ENCODE measurements at places on chromosomes 16 and 17.
A peak's percentile ranks its signal among the peaks of the same experiment; 100 is the strongest.

DNA sequence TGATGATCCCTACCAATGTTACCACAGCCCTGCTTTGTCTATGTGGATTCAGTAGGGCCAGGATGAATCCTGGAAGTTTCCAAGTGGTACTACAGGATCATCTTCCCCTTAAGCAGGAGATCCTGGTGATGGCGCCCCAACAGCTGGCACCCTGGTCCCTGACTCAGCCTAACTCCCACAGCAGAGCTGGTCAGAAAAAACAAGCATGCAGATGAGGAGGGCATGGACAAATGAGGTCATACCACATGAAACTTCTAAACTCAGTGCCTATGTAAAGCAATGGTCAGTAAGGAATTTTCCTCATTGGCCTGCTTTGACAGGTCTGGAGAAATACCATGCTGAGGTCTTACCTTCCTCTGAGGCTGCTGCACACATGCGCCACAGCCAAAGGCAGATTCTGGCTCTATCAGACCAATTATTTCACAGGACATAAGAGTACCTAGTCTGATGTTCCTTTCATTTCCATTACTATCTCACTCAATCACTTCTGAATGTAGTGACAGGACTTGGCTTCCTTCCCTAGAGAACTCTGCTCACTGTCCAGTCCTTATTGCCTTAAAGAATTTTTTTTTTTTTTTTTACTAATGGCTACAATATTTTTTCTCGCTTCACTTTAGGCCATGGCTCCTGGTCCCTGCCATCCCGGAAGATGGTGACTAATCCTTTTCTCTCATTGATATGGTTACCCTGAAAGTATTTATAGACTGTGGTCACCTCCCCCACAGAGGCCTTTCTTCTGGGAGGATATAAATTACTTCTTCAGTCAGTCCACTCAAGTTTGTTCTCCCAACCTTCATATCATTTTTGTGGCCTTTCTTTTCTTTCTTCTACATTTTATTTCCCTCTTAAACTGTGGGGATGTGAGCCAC is 525.2 kb upstream of the PSMD7 start:
- DNase-seq: no peak

- no peak for DNase-seq
Observed at GRCh38 chr16:30063278-30063892, 2.2 kb upstream of the ALDOA start.

GRCh38 chr16:66473654-66474519 is 46.8 kb downstream of the BEAN1 start:
- no peak for DNase-seq

DNA sequence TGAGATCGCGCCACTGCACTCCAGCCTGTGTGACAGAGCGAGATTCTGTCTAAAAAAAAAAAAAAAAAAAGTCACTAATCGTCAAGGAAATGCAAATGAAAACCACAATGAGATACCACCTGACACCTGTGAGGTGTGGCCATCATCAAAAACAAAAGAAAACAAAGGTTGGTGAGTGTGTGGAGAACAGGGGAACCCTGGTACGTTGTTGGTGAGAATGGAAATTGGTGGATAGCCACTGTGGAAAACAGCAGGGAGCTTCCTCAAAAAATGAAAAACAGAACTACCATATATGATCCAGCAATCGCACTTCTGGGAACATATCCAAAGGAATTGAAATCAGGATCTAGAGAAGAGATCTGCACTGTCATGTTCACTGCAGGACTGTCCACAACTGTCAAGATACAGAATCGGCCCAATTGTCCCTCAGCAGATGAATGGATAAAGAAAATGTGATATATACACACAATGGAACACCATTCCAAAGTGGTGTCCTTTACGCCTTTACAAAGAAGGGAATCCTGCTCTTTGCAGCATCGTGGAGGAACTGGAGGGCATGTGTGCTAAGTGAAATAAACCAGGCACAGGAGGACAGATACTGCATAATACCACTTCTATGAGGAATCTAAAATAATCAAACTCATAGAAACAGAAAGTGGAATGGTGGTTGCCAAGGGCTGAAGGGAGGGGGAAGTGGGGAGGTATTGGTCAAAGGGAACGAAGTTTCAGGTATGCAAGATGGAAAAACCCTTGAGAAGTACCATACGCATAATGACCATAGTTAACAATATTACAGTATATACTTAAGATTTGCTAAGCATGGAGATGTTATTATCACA is 63.5 kb upstream of the PLCG2 start:
- no peak for DNase-seq

DNA sequence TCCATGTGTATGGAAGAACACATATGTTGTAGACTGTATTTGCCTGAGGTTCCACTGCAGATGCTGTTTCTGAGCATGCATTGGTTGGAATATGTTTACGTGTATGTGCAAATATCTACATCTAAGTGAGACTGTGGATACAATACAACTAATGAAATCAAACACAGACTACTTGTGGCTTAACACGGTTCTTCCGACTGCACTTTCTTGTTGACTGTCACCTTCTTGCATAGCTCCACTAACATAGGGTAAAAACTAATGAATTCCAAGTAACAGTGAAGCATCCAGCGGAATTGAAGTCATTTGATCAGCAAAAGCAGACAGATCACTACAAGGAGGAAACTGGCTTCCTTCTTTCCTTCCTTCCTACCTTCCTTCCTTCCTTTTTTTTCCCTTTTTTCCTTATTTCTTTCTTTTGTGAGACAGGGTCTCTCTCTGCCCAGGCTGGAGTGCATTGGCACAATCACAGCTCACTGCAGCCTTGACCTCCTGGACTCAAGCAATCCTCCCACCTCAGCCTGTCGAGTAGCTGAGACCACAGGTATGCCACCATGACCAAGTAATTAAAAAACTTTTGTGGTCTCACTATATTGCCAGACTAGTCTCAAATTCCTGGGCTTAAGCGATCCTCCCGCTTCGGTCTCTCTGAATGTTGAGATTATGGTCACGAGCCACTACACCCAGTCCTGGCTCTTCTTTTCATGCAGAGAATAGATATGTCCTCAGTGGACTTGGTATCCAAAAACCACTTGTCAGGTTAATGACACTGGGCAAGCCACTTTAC is 22.0 kb upstream of the CCL1 start:
- no peak for DNase-seq

DNA sequence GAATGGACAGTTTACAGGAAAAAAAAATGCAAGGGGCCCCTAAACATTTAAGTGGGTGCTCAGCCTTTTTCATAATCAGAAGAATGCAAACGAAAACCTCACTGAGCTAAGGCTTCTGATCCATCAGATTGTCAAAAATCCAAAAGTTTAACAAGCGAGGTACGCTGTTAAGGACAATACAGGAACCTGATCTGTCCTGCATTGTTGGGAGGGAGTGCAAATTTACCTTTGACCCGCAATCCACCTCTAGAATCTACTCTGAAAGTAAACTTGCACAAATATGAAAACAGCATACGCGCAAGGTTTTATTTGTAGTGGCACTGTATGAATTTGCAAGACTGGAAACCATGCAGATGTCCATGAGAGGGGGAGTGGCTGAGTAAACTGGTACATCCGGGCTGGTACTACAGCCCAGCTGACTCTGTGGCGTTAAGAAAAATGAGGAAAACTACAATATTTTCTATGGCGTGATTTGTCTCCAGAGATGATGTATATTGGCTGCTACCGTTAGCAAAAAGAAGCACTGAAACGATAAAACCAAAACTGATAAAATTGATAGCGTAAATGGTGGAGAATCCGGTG is 28.8 kb upstream of the ST6GALNAC1 start:
- DNase-seq: no peak

GRCh38 chr17:48026502-48027321 is 10.9 kb downstream of the COPZ2 start:
- DNase-seq: peak; percentile 79

GRCh38 chr16:84929421-84930297 is 81.7 kb downstream of the ZDHHC7 start:
- no peak for DNase-seq

DNA sequence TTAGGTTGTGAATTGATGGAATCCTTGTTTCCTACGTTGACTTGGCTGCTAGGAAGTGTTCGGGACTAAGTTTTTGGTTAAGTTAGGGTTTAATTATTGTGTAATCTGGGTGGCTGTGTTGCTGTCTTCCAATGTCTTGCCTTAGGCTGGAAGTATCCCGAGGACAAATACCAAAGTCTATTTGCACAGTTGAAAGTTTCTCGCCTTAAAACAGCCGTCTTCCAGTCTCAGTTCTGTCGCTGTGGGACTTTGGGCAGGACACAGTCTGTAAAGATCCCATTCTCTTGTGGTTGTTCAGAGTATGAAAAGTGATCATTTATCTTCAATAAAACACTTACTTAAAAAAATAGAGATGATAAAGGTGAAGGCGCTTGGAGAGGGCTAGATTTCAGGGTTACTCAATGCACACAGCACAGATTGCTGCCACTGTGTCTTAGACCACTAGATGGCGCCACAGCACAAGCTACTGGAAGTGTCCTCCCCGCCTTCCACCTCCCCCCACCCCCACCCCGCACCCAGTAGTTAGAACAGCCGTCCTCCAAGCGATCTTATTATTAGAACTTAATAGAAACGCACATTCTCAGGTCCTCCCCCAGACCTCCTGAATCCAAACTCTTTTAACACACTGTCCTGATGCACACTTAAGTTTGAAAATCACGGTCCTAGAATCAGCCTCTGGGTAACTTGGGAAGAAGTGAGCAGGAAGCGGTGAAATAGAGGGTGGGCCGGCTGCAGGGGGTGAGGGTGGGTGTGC is 45.8 kb downstream of the AKAP1 start:
- DNase-seq: peak; percentile 90

DNA sequence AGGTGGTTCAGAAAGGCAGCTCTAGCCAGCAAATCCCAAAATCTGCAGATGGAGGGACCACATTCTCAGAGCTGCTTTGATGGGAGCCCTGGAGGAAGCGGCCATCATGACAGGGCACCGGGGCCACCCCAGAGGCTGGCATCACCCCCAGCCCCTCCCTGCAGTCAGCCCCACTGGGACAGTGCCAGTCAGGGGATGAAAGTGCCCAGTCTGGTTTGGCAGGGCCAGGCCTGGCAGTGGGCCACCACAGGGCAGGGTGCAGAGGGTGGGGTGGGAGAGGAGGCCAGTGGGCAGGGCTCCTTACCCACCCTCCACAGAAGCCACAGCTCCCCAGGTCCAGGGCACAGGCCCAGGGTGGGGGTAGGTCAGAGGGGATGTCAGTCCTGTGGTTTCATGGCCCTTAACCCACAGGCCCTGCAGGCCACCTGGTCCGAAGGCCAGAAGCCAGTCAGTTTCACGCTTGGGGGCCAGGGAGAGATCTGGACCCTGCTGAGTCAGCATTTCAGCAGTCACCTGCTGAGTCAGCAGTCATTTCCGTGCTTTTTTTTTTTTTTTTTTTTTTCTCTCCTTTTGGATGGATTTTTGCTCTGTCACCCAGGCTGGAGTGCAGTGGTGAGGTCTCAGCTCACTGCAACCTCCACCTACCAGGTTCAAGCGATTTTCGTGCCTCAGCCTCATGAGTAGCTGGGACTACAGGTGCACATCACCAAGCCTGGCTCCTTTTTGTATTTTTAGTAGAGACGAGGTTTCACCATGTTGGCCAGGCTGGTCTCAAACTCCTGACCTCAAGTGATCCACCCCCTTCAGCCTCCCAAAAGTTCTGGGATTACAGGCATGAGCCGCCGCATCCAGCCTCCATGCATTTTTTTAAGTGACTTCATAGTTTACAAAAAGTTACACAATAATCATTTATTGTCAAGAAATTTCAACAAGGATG is 10.4 kb downstream of the SLC25A10 start:
- DNase-seq: no peak

DNA sequence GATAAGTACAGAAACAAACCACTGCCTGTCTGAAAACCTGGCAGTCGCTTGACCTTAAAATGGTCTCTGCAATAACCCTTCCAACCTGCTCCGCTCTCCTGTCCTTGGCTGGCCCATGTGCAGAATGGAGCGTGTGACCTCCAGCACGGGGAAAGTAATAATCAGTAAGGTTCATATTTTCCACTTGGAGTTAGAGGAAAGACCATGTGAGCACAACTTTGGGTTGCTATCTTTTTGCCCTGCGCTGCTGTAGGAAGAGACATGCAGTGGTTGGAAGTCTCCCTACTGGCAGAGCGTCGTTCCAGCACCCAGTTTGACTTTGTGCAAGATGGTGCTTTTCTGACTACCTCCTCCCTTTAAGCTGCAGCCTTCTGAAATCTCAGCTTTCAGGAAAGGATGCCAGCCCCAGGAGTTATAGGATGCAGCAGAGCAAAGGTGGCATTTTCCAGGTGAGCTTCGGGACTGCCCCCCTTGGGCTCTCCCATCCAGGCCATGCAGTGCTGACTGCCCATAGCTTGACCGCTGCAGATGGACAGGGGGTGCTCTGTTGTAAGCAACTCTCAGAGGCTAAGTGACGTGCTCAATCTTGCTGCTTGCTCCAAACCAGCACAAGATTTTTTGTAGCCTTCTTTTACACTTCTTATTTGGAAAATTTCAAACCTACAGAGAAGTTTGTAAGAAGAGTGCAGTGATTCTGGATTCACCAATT is 110.7 kb upstream of the NOL11 start:
- no peak for DNase-seq

- peak; percentile 66 for DNase-seq
Observed at GRCh38 chr16:5490499-5490898, 392.9 kb upstream of the EEF2KMT start.

GRCh38 chr17:81870131-81870980 is 781 bp downstream of the ARHGDIA start:
- DNase-seq: peak; percentile 80

DNA sequence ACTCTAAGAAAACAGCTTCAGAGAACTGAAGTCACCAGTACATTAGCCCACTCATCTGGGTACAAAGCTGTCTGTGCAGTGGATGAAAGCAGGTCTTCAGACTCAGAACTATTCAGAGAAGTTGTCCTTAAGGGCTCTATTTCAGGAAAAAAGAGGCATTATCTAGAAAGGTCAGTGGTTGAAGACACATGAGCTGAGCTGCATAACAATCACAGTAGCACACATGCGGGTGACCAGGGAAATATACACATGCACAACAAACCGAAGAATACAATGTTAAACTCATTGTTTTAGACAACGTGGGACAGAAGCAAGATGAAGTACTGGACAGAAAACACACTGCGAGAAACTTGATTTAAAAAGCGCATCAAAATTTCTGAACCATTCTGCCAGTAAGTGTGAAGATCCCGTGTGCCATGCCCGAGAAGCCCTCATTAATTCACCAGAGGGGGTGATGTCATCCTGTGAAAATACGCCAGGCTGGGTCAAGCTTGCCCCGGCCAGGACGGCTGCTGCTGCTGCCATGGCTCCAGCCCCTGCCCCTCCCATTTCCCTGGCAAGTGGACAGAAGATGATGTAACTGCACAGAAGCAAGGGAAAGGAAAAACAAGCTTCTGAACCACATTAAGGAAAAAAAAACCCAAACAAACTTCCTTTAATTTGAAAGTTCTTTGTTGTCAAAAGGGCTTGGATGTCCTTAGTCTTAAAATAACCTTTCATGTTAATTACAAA is 10.1 kb downstream of the DYNC1LI2 start:
- DNase-seq: peak; percentile 86

GRCh38 chr17:81097134-81097942 is 62.4 kb downstream of the BAIAP2 start:
- DNase-seq: peak; percentile 92

DNA sequence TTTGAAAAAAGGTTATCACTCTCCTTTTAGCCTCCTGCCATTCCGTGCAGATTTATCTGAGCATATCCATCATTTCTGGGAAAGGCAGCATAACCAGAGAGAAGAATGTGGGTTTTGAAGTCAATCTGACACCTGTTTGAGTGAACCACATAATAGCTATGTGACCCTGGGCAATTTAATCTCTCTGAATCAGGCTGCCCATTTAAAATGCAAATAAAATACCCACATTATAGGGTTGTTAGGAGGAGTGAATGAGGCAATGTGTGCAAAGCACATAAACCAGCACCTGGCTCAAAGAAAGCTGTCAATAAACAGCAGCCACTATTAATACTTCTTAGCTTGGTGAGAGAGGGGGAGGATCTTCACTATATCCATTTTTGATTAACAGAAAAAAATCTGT is 88.0 kb downstream of the CACNG1 start:
- DNase-seq: no peak

- DNase-seq: peak; percentile 76
Observed at GRCh38 chr17:63697341-63698286, 2.3 kb downstream of the LIMD2 start.
